Fibroblast of skin of right biceps (primary cell): ENCODE measurements at places on chromosomes 13 and 19.

DNA sequence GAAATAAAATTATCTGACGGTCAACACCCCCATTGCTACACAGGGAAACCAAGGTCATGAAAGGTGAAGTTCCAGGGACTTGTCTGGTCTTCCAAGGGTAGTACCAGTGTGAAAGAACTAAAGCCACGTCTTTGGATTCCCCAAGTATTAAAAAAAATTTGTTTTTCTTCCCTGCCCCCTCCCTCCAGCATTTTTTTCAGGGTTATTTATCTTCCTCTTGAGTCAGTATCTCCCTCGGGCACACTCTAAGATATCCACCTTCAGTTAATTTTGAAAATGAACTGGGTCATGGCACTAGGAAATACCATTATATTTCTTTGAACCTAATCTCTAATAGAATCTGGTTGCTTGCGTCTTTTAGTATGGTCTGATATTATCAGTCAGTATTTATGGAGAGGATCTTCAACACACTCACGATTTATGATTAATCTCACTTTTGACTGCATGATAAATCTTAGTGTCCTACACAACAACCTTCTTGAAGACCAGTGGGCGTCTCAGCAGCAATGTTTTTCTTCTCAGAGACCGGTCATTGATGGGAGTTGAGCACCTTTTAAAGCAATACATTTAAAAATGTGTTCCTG is 9.1 kb downstream of the ATP8A2 start:
- DNase-seq, result no peak

- DNase-seq, result peak; percentile 66
These were observed 4.6 kb upstream of the SIGLEC10 start for GRCh38 chr19:51422053-51422448.

GRCh38 chr19:54665530-54665929 is 2.7 kb downstream of the LILRB4 start:
- no peak for DNase-seq

- DNase-seq, result no peak
These were observed 1.6 kb upstream of the ZNF567 start for GRCh38 chr19:36685835-36686234.

GRCh38 chr13:94972262-94972661 is 259.9 kb upstream of the SOX21 start:
- no peak for DNase-seq

DNA sequence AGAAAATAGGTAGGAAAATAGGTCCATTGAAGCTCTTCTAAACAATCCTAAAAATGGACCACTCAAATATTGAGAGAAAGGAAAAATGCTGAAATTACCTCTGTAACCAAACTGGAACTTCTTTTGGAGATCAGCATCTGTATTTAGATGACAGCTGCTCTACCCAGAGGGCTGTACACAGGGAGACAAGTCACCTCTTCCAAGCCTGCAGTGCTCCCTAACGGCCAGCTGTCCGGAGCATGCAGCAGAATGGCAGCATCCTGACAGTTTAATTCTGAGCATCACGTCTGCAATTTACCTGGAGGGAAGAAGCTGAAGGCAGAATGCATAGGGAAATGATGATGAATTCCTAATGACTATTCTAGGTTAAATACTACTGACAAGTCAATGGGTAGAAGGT is 62.8 kb upstream of the DIAPH3 start:
- DNase-seq, result peak; percentile 26

DNA sequence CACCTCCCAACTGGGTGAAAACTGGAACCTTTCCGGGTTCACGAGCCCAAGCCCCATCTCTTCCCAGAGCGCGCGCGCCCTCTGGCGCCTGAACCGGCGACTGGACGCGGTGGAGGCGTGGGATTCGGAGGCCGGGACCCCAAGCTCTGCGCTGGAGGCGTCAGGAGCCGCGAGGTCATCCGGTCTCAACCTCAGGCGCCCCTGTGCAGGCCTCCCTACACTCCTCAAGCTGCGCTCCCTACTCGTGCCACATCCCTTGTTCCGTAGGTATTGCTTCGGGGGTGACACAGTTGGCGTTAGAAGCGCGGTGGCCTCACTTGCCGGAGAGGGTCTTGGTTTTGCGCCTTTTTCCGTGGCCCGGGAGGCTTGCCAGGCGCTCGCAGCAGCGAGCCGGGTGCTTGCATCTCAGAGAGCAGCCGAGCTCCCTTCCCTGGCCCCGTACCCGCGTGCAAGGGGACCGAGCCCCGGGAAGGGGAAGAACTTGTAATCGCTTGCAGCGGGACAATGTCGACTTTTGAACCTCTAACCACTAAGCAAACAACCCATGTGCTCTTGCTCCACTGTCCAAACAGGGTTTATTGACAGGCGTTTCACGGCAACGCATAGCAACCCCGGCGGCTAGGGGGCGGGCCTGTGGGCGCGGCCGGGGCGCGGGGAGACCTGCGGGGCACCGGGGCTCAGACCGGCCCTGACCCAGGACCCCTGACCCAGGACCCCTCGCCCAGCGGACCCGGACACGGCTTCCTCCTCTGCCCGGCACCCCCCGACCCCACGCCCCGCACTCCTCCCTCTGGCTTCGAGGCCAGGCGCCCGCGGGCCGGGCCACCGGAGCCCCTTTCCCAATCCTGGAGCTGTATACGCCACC is 8.5 kb downstream of the CDX2 start:
- no peak for DNase-seq

GRCh38 chr19:19113040-19113626 is 25.1 kb downstream of the TMEM161A start:
- peak; percentile 64 for DNase-seq

GRCh38 chr13:95608640-95609323 is 35.7 kb downstream of the DZIP1 start:
- DNase-seq, result no peak

DNA sequence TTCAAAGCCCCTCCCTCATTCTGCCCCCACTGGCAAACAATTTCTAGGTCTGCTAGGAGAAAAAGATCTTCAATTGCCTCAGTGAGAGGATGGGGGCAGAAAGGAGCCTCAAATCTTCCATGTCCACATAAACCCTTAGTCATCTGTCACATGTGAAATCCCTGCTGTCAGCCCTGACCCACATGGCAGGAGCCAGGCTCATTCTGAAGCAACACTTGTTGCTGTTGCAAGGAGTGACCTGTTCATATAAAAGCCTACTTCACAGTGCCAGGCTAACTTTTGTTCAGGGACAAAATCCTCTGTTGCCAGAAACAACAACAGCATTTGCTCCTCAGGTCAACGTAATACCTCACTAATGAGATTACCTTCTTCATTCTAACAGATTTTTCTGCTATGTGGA is 70.5 kb downstream of the IRS2 start:
- peak; percentile 10 for DNase-seq

GRCh38 chr13:35791184-35791851 is 314.8 kb upstream of the MAB21L1 start:
- peak; percentile 43 for DNase-seq

- peak; percentile 18 for DNase-seq
These were observed 131.3 kb downstream of the SUCLA2 start for GRCh38 chr13:47869776-47870175.

- peak; percentile 58 for DNase-seq
These were observed 43.6 kb upstream of the MTIF3 start for GRCh38 chr13:27493981-27494380.
